Activated CD4-positive, alpha-beta T cell treated with anti-CD3 and anti-CD28 coated beads, Interleukin-2, amount 10 ng/mL, durations not matched to agents 7 days and 5 days (primary cell): ENCODE measurements at places on chromosomes 4 and X. TPM values are rescaled to one million over a fixed set of nuclear protein-coding genes. Genes with fewer than 3 reads are reported as not detected.

DNA sequence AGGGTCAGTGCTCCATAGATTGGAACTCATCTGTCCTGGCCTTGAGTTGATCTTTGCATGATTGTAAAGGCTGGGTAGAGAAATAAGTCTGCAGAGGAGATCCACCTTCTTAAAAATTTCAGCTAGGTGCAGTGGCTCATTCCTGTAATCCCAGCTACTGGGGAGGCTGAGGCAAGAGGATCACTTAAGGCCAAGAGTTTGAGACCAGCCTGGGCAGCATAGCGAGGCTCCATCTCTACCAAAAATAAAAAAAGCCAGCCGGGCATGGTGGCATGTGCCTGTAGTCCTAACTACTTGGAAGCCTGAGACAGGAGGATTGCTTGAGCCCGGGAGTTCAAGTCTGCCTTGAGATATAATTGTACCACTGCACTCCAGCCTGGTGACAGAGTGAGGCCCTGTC is 476 bp upstream of the CXCR3 start:
- H3K27ac ChIP-seq, result peak overlapping the region; percentile 91
- H3K36me3 ChIP-seq, result peaks cover 45% of the 10 kb centered on the region
- peaks cover 82% of the 10 kb centered on the region for H3K4me1 ChIP-seq
- no peaks in the 10 kb centered on the region for H3K27me3 ChIP-seq
- H3K4me3 ChIP-seq, result peak overlapping the region; percentile 92
- DNase-seq, result no peak

DNA sequence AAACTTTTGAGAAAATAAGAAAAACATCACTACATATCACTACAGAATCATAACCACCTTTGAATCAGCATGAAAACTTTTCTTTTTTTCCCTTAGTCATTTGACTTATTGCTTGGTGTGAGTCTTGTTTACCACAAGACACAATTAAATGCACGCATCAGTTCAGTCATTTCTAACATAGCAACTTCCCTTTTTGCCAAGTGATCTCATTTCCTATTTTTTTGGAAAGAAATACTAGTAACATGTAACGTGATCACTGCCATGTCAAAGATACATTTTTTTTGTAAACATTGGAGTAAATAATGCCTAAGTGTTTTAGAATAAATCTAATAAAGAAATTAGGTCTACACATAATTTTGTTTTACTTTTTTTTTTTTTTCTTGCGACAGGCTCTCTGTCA is 5.1 kb upstream of the CXCL8 start:
- H3K4me1 ChIP-seq, result peaks cover 5% of the 10 kb centered on the region
- H3K36me3 ChIP-seq, result no peaks in the 10 kb centered on the region
- H3K4me3 ChIP-seq, result no peak overlapping the region
- no peak for DNase-seq
- no peaks in the 10 kb centered on the region for H3K27me3 ChIP-seq

DNA sequence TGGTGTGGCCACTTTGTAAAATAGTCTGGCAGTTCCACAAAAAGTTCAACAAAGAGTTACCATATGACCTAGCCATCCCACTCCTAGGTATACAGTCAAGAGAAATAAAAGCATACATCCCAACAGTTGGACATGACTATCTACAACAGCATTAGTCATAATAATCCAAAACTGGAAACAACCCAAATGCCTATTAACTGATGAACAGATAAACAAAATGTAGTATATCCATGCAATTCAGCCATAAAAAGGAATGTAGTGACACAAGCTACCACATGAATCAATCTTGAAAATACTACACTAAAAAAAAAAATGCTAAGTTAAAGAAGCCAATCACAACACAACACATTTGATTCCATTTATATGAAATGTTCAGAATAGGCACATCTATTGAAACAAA is 16.1 kb downstream of the MED14 start:
- H3K27ac ChIP-seq, result no peak overlapping the region
- peaks cover 56% of the 10 kb centered on the region for H3K36me3 ChIP-seq
- H3K27me3 ChIP-seq, result no peaks in the 10 kb centered on the region
- no peak for DNase-seq
- peaks cover 26% of the 10 kb centered on the region for H3K4me1 ChIP-seq

- H3K27me3 ChIP-seq, result no peaks in the 10 kb centered on the region
- no peak overlapping the region for H3K27ac ChIP-seq
- H3K4me1 ChIP-seq, result no peaks in the 10 kb centered on the region
- no peaks in the 10 kb centered on the region for H3K36me3 ChIP-seq
- no peak overlapping the region for H3K4me3 ChIP-seq
Observed at GRCh38 chr4:54767376-54767775, 109.6 kb downstream of the KIT start.

DNA sequence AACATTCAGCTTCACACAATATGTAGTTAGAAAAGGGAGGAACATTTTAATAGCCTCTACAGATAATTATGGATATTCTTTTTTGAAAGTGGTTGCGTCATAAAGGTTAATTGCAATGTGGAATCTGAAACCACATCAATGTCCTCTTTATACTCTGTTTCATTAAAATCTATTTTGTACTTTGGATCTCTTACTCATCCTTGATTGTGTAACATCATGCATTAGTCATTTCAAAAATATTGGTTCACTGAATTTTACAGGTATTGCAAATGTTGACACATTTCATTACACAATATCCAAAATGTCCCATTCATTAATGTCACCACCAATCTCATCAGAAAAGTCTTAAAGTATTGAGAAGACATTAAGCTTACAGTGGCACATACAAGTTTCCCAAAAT is 62.7 kb upstream of the USP9X start:
- H3K4me1 ChIP-seq, result no peaks in the 10 kb centered on the region
- H3K4me3 ChIP-seq, result no peak overlapping the region
- H3K36me3 ChIP-seq, result no peaks in the 10 kb centered on the region
- H3K27ac ChIP-seq, result no peak overlapping the region

DNA sequence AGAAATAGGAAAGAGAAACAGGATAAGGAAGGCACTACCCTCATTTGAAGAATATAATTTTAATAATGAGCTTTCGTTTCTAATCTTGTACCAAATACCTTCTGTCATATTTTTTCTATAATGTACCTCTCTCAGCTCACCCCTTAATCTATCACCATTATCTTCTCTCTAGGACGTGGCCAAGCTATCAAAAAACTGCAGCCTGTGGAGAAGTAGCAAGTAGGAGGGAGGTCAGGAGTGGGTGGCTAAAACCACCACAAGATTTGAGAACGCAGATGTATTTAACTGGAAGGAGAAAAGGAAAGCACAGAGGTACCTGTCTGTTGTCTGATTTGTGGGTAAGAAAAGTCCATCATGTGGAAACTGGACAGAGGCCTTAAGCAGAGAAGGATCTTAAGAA is 576.7 kb upstream of the DIPK2B start:
- no peak for DNase-seq
- no peaks in the 10 kb centered on the region for H3K27me3 ChIP-seq
- peaks cover 71% of the 10 kb centered on the region for H3K4me1 ChIP-seq
- peaks cover 21% of the 10 kb centered on the region for H3K36me3 ChIP-seq
- H3K4me3 ChIP-seq, result no peak overlapping the region

GRCh38 chr4:16844816-16845586 is 53.4 kb downstream of the LDB2 start:
- no peak overlapping the region for H3K4me3 ChIP-seq
- H3K4me1 ChIP-seq, result no peaks in the 10 kb centered on the region
- no peaks in the 10 kb centered on the region for H3K36me3 ChIP-seq

DNA sequence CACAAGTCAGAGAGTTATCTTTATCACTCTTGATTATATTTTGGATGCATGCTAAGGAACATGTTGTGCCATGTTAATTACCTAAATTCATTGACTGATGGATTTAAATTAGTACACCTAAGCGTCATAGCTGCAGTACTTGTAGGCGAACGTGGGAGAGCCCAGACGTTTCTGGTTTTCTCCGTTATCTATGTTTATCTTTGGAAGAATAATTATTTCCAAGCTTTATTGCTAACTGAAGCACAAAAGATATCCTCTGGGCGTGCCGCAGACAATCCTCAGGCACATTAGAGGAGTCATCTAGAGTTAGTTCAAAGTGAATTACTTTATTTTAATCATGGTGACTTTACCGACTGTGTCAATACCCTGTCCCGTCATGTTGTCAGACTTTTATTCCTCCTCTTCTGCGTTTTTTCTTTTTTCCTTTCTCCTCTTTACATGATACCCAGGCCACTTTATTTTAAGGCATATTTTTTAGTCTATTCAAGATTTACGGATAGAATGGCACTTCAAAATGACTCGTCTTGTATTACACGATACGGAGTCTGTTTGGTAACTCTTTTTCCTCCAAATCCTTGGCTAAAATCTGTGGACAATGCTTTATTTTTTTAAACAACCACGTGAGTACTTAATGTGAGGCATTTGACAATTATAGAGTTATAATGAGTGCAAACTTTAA is 632.0 kb upstream of the TENM3 start:
- no peak overlapping the region for H3K4me3 ChIP-seq
- no peak for DNase-seq
- no peaks in the 10 kb centered on the region for H3K36me3 ChIP-seq
- H3K27me3 ChIP-seq, result no peaks in the 10 kb centered on the region

Gene SCML2
- 2.4 TPM for total RNA-seq

Gene USP9X
- 45.5 TPM for total RNA-seq

Gene LINC00632
- total RNA-seq, result 14.3 TPM
